Spinal cord (tissue), 10 donors: ENCODE measurements at places on chromosomes 2 and 18. TPM values are rescaled to one million over a fixed set of nuclear protein-coding genes. Genes with fewer than 3 reads are reported as not detected.

Gene TSPYL6
- 0.50 TPM for polyA plus RNA-seq

Gene CNGA3
- 7.5 TPM for polyA plus RNA-seq

Gene ZNF521
- polyA plus RNA-seq, result 60.2 TPM

Gene TXNL4A
- polyA plus RNA-seq, result 121 TPM

Gene CRYGC
- polyA plus RNA-seq, result not detected

Gene INHBB
- 13.2 TPM for polyA plus RNA-seq

Gene SGPP2
- 4.4 TPM for polyA plus RNA-seq

Gene LRRC30
- not detected for polyA plus RNA-seq

Gene CNRIP1
- polyA plus RNA-seq, result 118 TPM

Gene LHCGR
- 0.44 TPM for polyA plus RNA-seq

Gene RTKN
- polyA plus RNA-seq, result 76.5 TPM

Gene CDK15
- polyA plus RNA-seq, result 0.22 TPM

Gene POTEI
- 1.1 TPM for polyA plus RNA-seq

Gene MCFD2
- 56.8 TPM for polyA plus RNA-seq

Gene ZEB2
- polyA plus RNA-seq, result 138 TPM

Gene PCARE
- not detected for polyA plus RNA-seq

Gene SCYGR4
- 0.57 TPM for polyA plus RNA-seq

Gene TUBA4B
- 0.38 TPM for polyA plus RNA-seq
